Activated CD4-positive, alpha-beta T cell treated with anti-CD3 and anti-CD28 coated beads for 36 hours (primary cell): ENCODE measurements at places on chromosomes 6 and 20. TPM values are rescaled to one million over a fixed set of nuclear protein-coding genes. Genes with fewer than 3 reads are reported as not detected.

- H3K36me3 ChIP-seq = peaks cover 31% of the 10 kb centered on the region
- H3K4me3 ChIP-seq = no peak overlapping the region
- no peaks in the 10 kb centered on the region for H3K27me3 ChIP-seq
- peak overlapping the region; percentile 53 for H3K27ac ChIP-seq
These were observed 8.7 kb downstream of the UBR2 start for GRCh38 chr6:42572523-42572922.

DNA sequence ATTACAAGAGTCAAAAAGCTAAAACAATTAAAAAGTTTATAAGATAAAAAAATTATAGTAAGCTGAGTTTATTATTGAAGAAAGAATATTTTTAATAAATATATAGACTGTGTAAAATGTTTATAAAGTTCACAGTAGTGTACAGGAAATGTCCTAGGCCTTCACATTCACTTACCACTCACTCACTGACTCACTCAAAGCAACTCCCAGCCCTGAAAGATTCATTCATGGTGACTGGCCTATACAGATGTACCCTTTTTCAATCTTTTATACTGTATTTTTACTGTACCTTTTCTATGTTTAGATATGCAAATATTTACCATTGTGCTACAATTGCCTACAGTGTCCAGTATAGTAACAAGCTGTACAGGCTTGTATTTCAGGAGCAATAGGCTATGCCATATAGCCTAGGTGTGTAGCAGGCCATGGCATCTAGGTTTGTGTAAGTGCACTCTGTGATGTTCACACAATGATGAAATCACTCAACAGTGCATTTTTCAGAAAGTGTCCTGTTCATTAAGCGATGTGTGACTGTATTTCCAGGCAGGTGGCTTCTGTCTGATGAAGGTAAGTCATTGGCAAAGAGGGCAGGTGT lies 130.2 kb downstream of the BTBD3 start:
- H3K27me3 ChIP-seq = no peaks in the 10 kb centered on the region
- no peak for DNase-seq
- no peaks in the 10 kb centered on the region for H3K4me1 ChIP-seq
- H3K36me3 ChIP-seq = no peaks in the 10 kb centered on the region

DNA sequence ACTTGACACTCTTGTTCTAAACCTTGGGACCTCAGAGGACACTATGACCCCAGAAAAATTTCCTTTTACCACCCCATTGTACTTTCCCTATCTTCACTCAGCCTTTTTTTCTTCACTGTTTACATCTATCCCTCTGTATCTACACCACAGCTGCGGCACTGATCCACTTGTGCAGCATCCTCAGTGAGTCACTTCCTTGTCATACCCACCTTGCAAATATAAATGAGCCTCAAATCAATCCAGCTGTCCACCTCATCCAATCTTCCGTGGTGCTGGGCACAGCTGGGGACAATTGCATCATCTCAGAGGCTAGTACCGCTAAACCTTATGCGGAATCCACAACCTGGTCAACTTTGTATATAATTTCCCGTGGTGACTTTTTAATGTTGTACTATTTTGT lies 710.5 kb downstream of the QKI start:
- H3K27ac ChIP-seq = no peak overlapping the region
- H3K36me3 ChIP-seq = no peaks in the 10 kb centered on the region
- no peak overlapping the region for H3K4me3 ChIP-seq
- no peaks in the 10 kb centered on the region for H3K27me3 ChIP-seq
- no peaks in the 10 kb centered on the region for H3K4me1 ChIP-seq
- no peak for DNase-seq

GRCh38 chr6:52152711-52153160 lies 33.4 kb upstream of the IL17A start:
- H3K27ac ChIP-seq = peak overlapping the region; percentile 6
- no peak overlapping the region for H3K4me3 ChIP-seq
- H3K27me3 ChIP-seq = peaks cover 12% of the 10 kb centered on the region
- peaks cover 28% of the 10 kb centered on the region for H3K4me1 ChIP-seq

DNA sequence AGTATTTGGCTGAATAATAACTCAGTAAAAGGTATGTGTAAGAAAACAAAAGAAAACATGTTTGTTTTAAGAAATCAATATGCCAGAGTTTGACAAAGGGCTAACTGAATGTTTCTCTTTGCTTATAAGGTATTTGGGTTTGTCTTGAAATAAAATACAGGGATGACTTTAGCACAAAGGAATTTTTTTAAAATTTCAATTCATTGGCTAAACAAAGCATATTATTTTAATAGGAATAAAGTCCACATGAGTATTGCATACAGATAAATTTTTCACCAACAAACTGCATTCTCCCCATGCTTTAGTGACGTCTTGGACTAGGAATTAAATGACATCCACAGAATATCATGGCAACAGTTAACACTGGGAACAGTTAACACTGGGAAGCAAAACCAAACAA lies 480.0 kb upstream of the JAG1 start:
- no peaks in the 10 kb centered on the region for H3K4me1 ChIP-seq
- H3K27ac ChIP-seq = no peak overlapping the region
- DNase-seq = no peak
- no peak overlapping the region for H3K4me3 ChIP-seq
- no peaks in the 10 kb centered on the region for H3K27me3 ChIP-seq

GRCh38 chr6:129801909-129802308 lies 59.2 kb downstream of the TMEM244 start:
- DNase-seq = no peak
- no peak overlapping the region for H3K27ac ChIP-seq
- no peak overlapping the region for H3K4me3 ChIP-seq
- no peaks in the 10 kb centered on the region for H3K27me3 ChIP-seq

DNA sequence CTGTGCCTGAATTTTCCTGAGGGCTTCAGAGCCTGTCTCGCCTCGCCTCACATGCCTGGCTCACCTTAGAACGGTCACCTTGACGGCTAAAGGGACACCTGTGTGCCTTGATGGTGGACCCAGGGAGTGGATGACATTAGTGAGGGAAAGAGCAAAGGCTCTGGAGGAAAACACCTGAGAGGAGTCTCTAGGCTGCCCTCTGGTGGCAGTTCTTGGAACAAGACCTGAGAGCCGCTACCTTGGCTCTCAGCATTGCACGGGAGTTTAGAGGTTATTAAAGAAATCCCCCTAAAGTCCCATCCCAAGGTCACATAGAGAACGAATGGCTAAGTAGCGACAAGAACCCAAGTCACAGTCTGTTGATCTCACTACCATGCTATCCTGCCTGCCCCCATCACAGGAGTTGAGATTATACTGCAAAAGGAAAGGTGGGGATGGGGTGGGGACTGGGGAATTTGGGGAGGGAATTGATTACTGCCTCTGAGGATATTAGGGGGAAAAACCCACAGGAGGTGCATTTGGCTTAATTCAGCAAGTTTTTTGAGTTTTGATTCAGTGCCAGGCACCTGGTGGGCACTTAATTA lies 7.9 kb upstream of the CDSN start:
- H3K4me1 ChIP-seq = peaks cover 2% of the 10 kb centered on the region
- DNase-seq = peak; percentile 85
- H3K4me3 ChIP-seq = no peak overlapping the region
- H3K36me3 ChIP-seq = no peaks in the 10 kb centered on the region

- H3K4me1 ChIP-seq = no peaks in the 10 kb centered on the region
- H3K36me3 ChIP-seq = no peaks in the 10 kb centered on the region
These were observed 541.3 kb upstream of the MARCKS start for GRCh38 chr6:113315879-113316278.

- no peak overlapping the region for H3K27ac ChIP-seq
- H3K36me3 ChIP-seq = peaks cover 2% of the 10 kb centered on the region
- H3K4me1 ChIP-seq = no peaks in the 10 kb centered on the region
- H3K4me3 ChIP-seq = no peak overlapping the region
These were observed 49.2 kb downstream of the GMDS start for GRCh38 chr6:2196079-2196679.

DNA sequence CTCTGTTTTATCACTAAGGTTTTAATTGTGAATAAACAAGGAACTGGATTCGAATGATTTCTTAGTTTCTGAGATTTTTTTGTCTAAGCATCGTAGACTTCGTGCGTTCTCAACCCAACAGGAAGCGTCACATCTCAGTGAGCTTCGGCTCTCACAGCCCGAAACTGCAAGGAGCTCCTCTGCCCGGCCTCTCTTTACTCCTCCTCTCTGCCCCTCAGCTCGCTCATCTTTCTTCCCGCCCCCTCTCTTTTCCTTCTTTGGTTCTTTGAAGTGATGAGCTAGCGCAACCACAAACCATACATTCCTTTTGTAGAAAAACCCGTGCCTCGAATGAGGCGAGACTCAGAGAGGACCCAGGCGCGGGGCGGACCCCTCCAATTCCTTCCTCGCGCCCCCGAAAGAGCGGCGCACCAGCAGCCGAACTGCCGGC lies 480 bp upstream of the NT5E start:
- peaks cover 4% of the 10 kb centered on the region for H3K36me3 ChIP-seq
- H3K27me3 ChIP-seq = peaks cover 49% of the 10 kb centered on the region
- H3K4me3 ChIP-seq = peak overlapping the region; percentile 81
- DNase-seq = peak; percentile 72

DNA sequence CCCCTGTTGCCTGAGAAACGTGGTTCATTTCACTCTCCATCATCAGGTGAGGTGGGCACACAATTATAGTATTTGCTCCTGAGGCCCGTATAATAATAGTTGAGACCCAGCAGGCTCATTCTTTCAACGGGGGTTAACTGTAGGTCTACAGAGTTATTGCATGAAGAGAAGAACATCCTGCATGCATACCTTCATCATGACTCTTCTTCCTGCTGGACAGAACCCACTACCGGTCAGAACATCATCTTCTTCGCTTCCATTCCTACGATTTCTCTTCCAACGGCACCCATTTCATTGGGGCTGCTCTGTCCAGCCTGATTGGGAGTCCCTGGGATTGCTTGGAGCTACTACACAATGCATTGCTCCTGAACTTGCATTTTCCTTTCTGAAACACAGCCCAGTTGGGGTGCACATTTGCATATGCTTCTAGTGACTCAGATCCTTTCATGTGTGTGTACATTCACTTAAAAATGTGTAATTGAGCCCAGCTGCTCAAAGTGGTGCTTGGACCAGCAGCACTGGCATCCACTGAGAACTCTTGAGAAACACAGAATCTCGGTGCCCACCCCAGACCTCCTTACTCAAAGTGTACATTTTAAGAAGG lies 57.4 kb downstream of the SLC24A3 start:
- no peaks in the 10 kb centered on the region for H3K27me3 ChIP-seq
- no peak overlapping the region for H3K4me3 ChIP-seq

GRCh38 chr6:38169977-38170526 lies 350.5 kb downstream of the ZFAND3 start:
- peaks cover 3% of the 10 kb centered on the region for H3K4me1 ChIP-seq
- DNase-seq = no peak
- no peaks in the 10 kb centered on the region for H3K36me3 ChIP-seq
- H3K27me3 ChIP-seq = no peaks in the 10 kb centered on the region
- H3K4me3 ChIP-seq = no peak overlapping the region
- H3K27ac ChIP-seq = no peak overlapping the region

The TLDC2 gene
- not detected for total RNA-seq

The PPT2 gene
- 10.1 TPM for total RNA-seq

The FAM83C gene
- not detected for total RNA-seq

The FIG4 gene
- total RNA-seq = 14.4 TPM

The IYD gene
- total RNA-seq = not detected
